ENCODE measurements at places on chromosomes 2 and 18. TPM values are rescaled to one million over a fixed set of nuclear protein-coding genes. Genes with fewer than 3 reads are reported as not detected.

IL18R1 gene
- total RNA-seq, result 3.0 TPM

KIF1A gene
- 3.0 TPM for total RNA-seq

ODC1 gene
- total RNA-seq, result 118 TPM

FMNL2 gene
- 28.0 TPM for total RNA-seq

- DNase-seq, result no peak
Observed at GRCh38 chr2:97849881-97850528, 136.6 kb downstream of the ZAP70 start.

- DNase-seq, result no peak
Observed at GRCh38 chr2:165055082-165055851, 99.9 kb upstream of the SLC38A11 start.

GRCh38 chr2:48448274-48449061 lies 81.5 kb upstream of the STON1 start:
- no peak for DNase-seq

- no peak for DNase-seq
Observed at GRCh38 chr18:27793013-27793785, 383.7 kb downstream of the CDH2 start.

- DNase-seq, result no peak
Observed at GRCh38 chr18:47793609-47794008, 136.8 kb downstream of the SMAD2 start.

GRCh38 chr18:27839141-27839540 lies 337.8 kb downstream of the CDH2 start:
- no peak for DNase-seq

All from esophagus muscularis mucosa (tissue), 4 donors.